ENCODE measurements at places on chromosomes 4 and X.

DNA sequence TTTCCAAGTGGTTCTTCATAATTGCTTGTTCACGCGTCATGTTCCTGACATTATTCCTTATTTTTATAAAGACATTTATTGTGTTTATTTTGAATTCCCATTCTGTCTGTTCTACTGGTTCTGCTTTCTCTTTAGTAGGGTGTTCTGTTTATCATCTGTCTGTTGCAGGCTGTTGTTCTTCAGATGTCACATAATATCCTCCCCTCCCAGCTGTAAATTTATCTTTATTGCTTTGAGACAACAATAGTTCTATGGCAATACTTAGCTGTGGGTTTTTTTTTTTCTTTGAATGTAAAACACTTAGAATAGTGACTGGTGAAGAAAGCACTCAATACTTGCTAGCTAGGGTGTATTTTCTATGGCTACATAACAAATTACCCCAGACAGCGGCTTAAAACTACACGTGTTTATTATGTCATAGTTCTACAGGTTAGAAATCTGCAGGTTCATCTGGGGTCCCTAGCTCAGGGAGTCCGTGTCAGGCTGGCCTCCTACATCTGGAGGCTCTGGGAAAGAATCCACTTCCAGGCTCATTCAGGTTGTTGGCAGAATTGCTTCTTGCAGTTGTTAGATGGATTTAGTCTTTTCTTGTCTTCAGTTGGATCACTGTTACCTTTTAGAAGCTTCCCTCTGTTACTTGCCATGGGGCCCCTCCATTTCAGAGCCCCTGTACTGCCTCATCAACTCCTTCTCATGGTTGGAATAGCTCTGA lies 63.4 kb upstream of the ENPEP start:
- no peak for DNase-seq

DNA sequence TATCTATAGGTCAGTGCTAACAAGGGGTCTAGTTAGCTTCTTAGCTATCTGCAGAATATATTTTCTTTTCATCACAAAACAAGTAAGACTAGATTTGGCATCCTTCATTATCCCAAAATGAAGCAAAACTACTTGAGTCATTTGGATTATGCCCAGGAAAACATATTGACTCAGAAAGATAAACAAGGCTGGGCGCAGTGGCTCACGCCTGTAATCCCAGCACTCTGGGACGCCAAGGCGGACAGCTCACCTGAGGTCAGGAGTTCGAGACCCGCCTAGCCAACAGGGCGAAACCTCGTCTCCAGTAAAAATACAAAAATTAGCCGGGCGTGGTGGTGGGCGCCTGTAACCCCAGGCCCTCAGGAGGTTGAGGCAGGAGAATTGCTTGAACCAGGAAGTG lies 18.0 kb upstream of the MND1 start:
- DNase-seq: no peak

DNA sequence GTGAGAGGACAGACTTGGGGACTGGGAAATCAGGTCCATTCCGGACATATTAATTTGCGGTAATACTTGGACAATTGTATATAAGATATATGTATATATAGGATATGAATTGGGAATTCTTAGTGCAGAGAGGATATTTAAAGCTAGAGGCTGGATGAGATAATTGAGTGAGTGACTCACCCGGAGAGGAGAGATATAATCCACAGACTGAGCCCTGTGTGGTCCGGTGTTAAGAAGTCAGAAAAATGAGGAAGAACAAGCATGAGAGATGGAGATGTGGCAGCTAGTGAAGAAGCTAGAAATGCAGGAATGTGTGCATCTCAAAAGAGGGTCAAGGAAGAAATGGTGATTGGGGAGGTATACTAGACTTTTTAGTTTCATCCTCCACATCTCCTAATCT lies 336.2 kb downstream of the SLC7A11 start:
- DNase-seq: no peak

GRCh38 chrX:65726715-65727114 lies 59.3 kb downstream of the MSN start:
- no peak for DNase-seq

DNA sequence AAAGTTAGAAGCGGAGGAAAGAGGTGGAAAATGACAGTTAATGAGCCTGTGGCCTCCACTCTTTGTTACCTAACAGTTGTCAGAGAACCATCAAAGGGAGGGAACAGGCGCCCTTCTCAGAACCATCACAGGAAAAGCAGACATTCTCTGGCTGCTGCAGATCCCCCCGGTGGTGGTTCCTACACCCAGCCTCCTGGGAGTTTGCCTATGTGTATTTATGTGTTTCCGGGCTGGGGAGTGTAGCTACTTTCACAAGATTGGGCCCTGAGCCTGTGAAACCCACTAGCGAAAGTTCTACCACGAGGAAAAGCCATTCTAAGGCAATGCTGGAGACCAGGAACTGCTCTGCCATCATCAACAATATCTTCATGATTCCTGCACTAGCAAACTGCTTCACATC lies 52.7 kb upstream of the BCOR start:
- DNase-seq: no peak

GRCh38 chrX:119826399-119826959 lies 26.3 kb downstream of the UPF3B start:
- no peak for DNase-seq

- DNase-seq: peak; percentile 51
Measured at GRCh38 chr4:26860922-26861433, 337 bp downstream of the STIM2 start.

DNA sequence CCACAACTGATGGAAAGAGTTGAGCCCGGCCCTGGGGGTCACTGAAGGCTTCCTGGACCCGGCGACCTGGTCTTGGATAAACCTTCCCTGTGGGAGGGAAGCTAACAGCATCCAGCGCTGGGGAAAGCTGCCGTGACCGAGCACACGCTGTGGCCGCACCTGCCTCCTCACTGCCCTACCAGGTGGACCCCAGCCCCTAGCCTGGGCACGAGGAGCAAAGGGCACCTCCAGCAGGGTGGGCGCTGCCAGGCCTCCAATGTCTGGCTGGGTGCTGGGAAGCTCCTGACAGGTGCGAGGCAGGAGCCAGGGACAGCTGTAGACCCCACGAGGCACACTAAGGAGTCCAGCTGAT lies 7.9 kb downstream of the TADA2B start:
- DNase-seq: no peak

DNA sequence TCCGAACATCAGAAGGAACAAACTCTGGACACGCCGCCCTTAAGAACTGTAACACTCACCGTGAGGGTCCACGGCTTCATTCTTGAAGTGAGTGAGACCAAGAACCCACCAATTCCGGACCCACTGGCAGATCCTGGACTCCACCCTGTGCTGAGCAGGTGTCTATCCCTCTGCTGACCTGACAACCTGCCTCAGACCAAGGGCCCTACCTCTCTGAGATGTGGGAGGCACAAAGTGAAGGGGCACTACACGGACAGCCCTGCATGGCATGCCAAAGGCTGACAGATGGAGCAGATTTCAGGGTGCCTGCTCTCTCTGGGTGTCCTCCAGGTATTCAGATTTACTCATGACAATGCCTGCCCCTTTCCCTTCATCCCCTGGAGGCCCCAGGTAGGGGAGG lies 14.0 kb upstream of the HSFX1 start:
- no peak for DNase-seq

DNA sequence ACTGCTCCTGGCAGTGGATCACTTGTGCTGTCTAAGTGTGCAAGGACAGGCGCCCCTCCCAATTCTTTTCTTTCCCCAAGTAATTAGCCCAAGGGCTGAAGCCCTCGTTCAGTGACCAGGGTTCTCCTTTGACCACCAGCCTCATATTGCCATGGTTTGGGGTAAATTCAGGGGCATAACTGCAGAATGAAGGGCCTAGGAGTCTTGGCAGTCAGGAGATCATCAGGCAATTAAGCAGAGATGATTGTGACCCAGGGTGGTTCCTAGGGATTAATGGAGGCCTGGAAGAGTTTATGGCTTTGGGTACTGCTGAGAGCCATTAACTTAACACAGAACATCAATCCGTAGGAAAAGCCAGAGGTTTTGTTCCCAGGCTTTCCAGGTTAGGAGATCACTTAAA lies 170.7 kb downstream of the PTTG2 start:
- DNase-seq: no peak

Data from stimulated activated CD4-positive, alpha-beta T cell treated with anti-CD3 and anti-CD28 coated beads, Interleukin-4, amount 100 ng/mL, for 4 hours (primary cell).